Hematopoietic multipotent progenitor cell treated with erythropoietin and hydrocortisone succinate and interleukin-3 and kit ligand, for 15 days (in vitro differentiated cells): ENCODE measurements at places on chromosomes 2 and 18.
A peak's percentile ranks its signal among the peaks of the same experiment; 100 is the strongest.

GRCh38 chr18:77099485-77100370 is 32.9 kb downstream of the MBP start:
- DNase-seq: no peak

- DNase-seq: no peak
Measured at GRCh38 chr18:24006712-24007313, 7.7 kb upstream of the TTC39C start.

DNA sequence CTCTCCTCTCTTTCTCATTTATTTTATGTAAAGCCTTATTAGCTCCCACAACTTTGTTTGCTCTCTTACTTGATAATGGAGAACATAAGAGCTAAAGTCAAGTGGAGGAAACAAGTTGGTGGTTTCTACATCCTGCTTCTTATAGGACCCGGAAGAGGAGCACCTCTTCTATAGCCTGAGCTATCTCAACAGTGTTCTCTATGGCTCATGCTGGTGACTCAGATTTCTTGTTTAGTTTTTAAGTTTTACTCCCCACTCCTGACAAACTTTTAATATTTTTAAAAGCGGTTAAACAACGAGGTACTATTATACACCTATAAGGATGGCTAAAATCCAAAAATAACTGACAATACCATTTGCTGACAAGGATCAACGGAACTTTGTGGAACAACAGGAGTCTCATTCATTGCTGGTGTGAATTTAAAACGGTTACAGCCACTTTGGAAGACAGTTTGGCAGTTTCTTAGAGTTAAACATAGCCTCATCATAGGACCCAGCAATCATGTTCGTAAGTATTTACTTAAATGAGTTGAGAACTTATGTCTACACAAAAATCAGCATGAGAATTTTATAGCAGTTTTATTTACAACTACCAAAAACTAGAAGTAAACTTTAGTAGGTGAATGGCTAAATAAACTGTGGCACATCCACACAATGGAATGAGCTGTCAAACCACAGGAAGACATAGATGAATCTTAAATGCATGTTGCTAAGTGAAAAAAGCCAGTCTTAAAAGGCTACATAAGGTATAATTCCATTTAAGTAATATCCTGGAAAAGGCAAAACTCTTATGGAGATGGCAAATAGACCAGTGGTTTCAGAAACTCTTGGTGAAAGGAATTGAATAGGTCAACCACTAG is 12.7 kb upstream of the CDC42EP3 start:
- no peak for DNase-seq

DNA sequence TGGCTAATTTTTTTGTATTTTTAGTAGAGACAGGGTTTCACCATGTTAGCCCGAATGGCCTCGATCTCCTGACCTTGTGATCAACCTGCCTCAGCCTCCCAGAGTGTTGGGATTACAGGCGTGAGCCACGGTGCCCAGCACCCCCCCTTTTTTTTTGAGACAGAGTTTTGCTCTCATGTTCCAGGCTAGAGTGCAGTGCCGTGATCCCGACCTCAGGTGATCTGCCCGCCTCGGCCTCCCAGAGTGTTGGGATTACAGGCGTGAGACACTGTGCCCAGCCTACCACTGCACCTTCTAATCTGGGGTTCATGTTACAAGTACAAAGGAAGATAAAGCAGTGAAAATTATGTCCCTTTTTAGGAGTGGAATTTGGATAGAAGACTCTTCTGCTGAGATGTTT is 41.5 kb upstream of the CABLES1 start:
- no peak for DNase-seq

GRCh38 chr2:213806125-213806726 is 522.0 kb downstream of the SPAG16 start:
- DNase-seq: no peak

DNA sequence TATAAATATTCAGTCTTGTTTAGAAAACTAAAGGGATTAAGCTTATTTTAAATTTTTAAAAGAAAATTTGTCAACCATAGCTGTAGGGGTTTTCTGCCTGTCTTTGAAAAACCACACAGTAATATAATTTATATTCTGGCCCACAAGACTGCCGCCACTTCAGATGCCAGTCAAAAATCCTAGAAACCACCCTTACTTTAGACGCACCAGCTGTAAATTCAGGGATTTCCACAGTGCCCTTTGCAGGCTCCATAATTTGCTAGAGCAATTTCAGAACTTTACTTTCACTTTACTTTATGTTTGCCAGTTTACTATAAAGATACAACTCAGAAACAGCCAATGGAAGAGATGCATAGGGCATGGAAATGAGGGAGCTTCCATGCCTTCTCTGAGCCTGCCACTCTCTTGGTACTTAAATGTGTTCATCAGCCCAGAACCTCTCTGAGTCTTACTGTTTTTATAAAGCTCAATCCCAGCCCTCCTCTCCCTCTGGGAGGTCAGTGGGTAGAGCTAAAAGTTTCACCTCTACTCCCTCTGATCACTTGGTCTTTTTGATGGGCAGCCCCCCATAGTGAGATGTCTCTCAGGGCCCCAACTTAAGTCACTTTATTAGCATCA is 63.3 kb downstream of the KYNU start:
- no peak for DNase-seq

- peak; percentile 66 for DNase-seq
Measured at GRCh38 chr2:8893978-8894820, 56.8 kb upstream of the KIDINS220 start.

GRCh38 chr18:59704146-59704545 is 6.9 kb upstream of the CCBE1 start:
- no peak for DNase-seq

DNA sequence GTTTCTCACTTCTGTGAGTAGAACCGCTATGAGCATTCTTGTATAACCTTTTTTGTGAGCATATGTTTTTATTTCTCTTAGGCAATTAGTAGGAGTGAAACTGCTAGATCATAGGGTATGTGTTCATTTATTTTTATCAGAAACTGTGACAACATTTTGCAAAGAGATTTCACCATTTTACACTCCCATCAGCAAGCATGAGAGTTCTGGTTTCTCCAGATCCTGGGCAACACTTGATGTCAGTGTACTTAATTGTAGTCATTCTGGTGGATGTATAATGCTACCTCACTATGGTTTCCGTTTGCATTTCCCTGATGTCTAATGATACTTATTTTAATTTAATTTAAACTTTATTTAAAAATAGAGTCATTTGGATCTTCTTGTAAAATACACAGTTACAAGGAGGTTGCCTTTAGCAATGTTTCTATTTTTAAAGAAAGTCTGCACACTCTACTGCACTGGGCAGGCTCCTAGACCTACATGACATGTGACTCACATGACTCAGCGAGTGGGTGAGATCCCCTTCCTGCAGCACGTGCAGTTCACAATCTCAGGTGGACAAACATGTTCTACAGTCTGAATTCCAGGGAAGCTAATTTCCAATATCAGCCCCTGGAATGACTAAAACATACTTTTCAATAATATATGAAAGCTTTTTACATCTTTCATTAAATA is 127.0 kb upstream of the BCL2L11 start:
- no peak for DNase-seq

- no peak for DNase-seq
Measured at GRCh38 chr2:11942178-11942569, 195.7 kb downstream of the LPIN1 start.

GRCh38 chr2:200479692-200480265 is 30.1 kb downstream of the KCTD18 start:
- no peak for DNase-seq

DNA sequence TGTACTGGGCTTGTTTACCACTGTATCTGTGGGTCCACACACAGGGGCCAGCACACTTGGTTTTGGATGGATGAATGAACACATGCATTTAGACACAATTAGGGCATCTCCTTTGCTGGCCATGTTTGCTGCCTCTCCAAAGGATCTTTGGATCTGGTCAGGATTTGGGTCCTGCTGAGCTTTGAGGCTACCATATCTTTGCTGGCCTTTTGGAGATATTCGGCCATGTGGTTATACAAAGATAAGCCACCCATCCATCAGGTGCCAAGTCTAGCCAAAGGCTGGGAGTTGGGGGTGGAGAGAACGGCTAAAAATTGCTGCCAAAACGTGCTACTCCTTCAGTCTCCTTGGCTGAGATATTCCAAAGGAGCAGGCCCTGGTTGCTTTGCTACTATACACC is 18.2 kb upstream of the FZD7 start:
- DNase-seq: peak; percentile 19

DNA sequence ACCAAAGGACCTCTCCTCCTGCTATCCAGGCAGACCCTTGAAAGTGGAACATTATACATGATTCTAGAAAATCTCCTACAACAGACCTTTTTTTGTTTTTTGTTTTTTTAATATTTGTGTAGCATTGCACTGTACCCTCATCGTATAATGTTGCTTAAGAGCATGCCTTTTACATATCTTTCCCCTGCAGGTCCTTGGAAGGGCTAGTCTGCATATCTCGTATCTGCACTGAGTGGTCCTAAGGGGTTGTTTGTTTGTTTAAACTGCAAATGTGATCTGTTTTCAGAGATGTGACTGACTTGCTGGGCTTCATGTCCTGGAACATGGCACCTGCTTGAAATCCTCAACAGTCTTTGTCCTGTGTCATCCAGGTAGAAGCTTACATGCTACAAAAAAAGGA is 204.1 kb downstream of the FAM210A start:
- DNase-seq: peak; percentile 17

- no peak for DNase-seq
Measured at GRCh38 chr18:36432880-36433555, 135.5 kb downstream of the FHOD3 start.

- no peak for DNase-seq
Measured at GRCh38 chr2:705971-706511, 28.8 kb upstream of the TMEM18 start.

DNA sequence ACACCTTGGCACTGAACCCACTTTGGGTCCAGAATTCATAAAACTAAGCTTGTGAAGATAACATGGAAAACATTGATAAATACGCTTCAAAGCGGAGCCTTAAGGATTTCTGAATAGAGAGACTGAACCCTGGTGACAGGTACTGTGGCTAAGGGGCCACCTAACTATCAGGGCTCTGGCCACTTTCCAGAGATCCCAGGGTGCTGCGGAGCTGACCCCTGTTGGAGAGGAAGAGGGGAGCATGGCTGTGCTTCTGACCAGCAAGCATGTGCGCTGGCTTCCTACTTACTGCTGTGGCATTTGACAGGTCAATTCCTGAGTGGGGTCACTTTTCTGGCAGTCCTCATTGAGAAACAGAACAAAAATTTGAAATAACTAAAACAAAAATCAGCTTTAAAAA is 228.3 kb downstream of the NAPG start:
- DNase-seq: no peak

- no peak for DNase-seq
Measured at GRCh38 chr2:200708943-200709342, 102.8 kb upstream of the BZW1 start.

- DNase-seq: no peak
Measured at GRCh38 chr18:74197705-74198341, 49.5 kb downstream of the TIMM21 start.

DNA sequence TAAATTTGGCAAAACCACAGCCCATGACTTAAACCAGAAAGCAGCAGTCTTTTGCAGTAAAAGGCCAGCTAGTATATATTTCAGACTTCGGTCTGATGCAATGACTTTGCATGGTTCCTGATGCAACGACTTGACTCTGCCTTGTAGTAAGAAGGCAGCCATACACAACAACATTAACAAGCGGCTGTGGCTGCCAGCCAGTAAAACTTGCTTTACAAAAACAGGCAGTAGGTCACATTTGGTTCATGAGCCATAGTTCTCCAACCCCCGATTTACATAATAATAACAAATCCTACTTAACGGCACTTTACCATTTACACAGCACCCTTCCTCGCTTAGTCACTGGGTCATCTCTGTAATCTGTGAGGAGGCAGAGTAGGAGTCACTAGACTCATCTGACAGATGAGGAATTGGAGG is 410.3 kb downstream of the LRATD1 start:
- DNase-seq: no peak

- no peak for DNase-seq
Measured at GRCh38 chr18:79421275-79421857, 25.6 kb downstream of the NFATC1 start.

- no peak for DNase-seq
Measured at GRCh38 chr2:228731517-228731916, 539.6 kb downstream of the PID1 start.

DNA sequence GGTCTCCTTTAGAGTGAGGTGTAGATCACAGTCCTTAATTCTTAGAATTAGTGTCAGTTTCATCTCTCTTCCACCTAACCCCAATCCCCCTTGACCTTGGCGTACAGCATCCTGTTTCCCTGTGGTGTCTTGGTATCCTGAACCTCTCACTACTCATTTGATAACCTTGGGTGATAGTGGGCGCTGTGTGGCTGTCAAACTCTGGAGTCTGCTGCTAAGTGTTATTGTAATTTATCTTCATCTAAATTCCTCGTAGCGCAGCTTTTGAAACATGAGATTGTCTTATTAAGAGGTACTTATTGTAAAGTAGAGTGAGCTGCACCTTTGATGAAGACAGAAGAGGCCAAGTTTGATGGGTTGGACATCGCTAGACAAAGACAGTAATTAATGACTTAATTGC is 222.6 kb upstream of the SPRED2 start:
- no peak for DNase-seq

- DNase-seq: no peak
Measured at GRCh38 chr2:28713577-28714298, 37.9 kb upstream of the PPP1CB start.

DNA sequence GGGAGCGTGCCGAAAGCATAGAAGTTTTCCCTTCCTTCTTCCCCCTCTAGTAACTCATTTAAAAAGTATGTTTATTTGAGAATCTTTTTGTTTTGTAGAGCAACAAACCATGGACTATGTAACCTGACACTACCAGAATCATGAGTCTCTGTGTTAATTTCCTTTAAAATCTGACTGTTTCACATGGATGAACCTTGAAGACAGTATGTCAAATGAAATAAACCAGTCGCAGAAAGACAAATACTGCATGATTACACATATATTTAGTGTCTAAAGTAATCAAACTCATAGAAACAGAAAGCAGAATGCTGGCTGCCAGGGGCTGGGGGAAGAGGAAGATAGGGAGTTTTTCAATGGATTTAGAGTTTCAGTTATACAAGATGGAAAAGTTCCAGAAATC is 32.3 kb downstream of the PTPN2 start:
- DNase-seq: no peak

DNA sequence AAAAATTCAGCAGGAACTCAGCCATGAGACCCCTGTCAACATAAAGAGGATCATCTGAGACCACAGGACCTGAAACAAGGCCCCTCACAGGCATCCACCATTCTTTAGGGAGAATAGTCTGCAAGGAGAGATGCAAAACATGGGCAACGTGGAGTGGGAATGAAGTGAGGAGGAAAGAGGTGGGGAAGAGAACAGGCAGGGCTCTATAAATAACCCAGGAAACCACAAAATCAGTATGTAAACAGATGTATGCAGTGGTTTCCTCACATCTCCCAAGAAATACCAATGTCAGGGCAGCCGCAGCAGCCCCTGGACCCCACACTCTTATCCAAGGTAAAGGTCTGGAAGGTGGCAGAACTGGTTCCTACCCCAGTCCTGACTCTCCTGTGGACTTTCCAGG is 168.5 kb downstream of the EN1 start:
- DNase-seq: no peak

GRCh38 chr2:156792242-156792840 is 356.2 kb downstream of the GPD2 start:
- DNase-seq: no peak

GRCh38 chr2:220432645-220433044 is 805.2 kb downstream of the SLC4A3 start:
- no peak for DNase-seq
